A549 treated with CORT108297 at 1 μM for 4 hours (cell line): ENCODE measurements at places on chromosomes 11 and 22. TPM values are rescaled to one million over a fixed set of nuclear protein-coding genes. Genes with fewer than 3 reads are reported as not detected.

The RBM14 gene
- 60.9 to 82.1 TPM (median 70.9 TPM) in 5 replicates for total RNA-seq

The OR2D2 gene
- total RNA-seq: not detected in 5 replicates

The NF2 gene
- total RNA-seq: 11.6 to 16.4 TPM (median 12.1 TPM) in 5 replicates

The HEPHL1 gene
- total RNA-seq: not detected in 5 replicates

The LDHA gene
- 2,159 to 3,499 TPM (median 2,474 TPM) in 5 replicates for total RNA-seq

The JAML gene
- not detected in 5 replicates for total RNA-seq

The IL17REL gene
- 0.03 to 0.04 TPM in 2 of 5 replicates, not detected in the others for total RNA-seq

The JAM3 gene
- total RNA-seq: 3.8 to 4.5 TPM (median 4.4 TPM) in 5 replicates

The TRPC6 gene
- total RNA-seq: 0.74 to 1.4 TPM (median 0.96 TPM) in 5 replicates

The CASP5 gene
- total RNA-seq: not detected in 5 replicates

The FZD4 gene
- total RNA-seq: 1.0 to 1.3 TPM (median 1.2 TPM) in 5 replicates

The C11orf86 gene
- total RNA-seq: 38.8 to 74.1 TPM (median 60.3 TPM) in 5 replicates

The KLHDC7B gene
- total RNA-seq: 0.02 to 0.03 TPM (median 0.03 TPM) in 4 of 5 replicates, not detected in the other

The FGF4 gene
- not detected in 5 replicates for total RNA-seq

The ACTN3 gene
- total RNA-seq: 0.02 to 0.06 TPM in 2 of 5 replicates, not detected in the others

The NOX4 gene
- total RNA-seq: not detected in 5 replicates

The OR8A1 gene
- total RNA-seq: not detected in 5 replicates

The CBX7 gene
- 1.2 to 1.6 TPM (median 1.3 TPM) in 5 replicates for total RNA-seq

The C22orf23 gene
- 0.16 to 0.29 TPM (median 0.22 TPM) in 5 replicates for total RNA-seq

The ARL14EP gene
- total RNA-seq: 13.8 to 15.3 TPM (median 14.4 TPM) in 5 replicates

The NAALADL1 gene
- total RNA-seq: 0.03 TPM in 1 of 5 replicates, not detected in the others

The TSPAN32 gene
- not detected in 5 replicates for total RNA-seq

The C11orf87 gene
- total RNA-seq: 0.01 to 0.02 TPM (median 0.02 TPM) in 4 of 5 replicates, not detected in the other

The UBQLN3 gene
- not detected in 5 replicates for total RNA-seq

The MYBPC3 gene
- total RNA-seq: 0.07 to 0.09 TPM (median 0.07 TPM) in 5 replicates

The SLC22A6 gene
- not detected in 5 replicates for total RNA-seq

The RFPL1 gene
- total RNA-seq: not detected in 5 replicates

The OSBP2 gene
- 10.0 to 12.2 TPM (median 10.8 TPM) in 5 replicates for total RNA-seq

The POU2AF2 gene
- total RNA-seq: not detected in 5 replicates

The RBFOX2 gene
- total RNA-seq: 26.5 to 36.4 TPM (median 30.5 TPM) in 5 replicates

The BIK gene
- 1.1 to 1.7 TPM (median 1.2 TPM) in 5 replicates for total RNA-seq

The MDK gene
- 17.2 to 22.1 TPM (median 20.5 TPM) in 5 replicates for total RNA-seq
